Thymus (tissue), 14 donors: ENCODE measurements at places on chromosomes 12 and 14.

DNA sequence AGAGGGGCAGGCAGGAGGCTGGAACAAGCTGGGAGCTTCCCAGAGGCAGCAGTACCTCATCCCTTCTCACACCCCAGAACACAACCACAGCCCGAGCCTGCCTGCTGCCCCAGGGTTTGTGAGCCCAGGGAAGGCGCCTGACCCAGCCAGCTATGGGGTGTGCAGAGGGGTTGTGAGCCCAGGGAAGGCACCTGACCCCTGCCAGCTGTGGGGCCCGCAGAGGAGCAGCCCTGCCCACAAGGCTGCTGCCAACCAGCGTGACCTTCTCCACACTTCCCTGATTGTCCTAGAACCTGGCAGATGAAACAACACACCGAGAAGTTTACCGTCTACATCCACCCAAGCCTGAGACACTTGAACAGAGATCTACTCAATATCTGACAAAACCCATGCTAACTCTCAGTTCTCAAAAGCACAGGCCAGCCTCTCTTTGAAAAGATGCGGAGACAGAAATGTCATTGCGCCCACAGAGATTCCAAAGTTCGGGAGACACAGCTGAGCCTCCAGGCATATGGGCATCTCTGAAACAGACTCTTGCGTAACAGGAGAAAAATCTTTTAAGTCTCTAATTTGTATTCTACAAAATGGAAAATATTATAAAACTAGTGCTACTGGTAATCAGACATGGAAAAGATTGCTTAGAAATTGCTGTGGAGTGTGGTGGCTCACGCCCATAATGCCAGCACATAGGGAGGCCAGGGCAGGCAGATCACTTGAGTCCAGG is 47.3 kb downstream of the SFSWAP start:
- DNase-seq = no peak

DNA sequence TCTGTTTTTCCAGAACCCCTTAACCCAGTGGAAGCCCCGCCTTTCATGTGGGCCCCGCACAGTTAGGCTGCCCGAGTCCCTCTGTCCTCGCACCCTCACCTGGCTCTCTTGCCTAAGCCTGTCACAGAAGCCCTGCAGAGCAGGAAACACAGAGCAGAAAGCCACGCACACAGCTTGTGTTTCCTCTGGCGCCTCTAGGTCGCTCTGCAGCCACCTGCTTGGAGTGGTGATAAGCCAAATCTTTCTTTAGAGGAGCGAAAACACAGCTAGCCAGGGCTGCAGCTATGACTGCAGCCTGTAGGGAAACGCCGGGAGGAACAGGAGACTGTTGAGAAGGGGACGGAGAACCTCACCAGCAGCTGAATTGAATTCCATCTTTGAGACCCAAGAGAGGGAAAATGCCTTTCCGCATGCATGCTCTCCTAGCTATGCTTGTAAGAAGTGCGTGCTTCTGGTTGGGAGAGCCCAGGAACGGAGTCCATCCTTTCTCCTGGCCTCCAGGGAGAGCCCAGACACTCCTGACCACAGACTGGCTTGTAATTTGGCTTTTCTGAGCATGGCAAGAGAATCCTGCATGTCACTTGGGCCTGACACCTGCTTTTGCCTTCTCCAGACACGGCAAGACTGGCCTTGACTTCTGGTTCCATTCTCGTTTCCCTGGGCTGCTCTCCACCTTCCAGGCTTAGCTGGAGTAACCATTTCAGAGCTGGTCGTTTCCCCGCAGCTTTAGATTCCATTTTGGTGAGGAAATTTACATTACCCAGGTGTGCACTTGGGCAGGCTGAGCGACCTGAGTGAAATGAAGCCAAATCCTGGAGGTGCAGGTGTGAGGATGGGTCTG is 301.6 kb downstream of the CACNA1C start:
- peak; percentile 8 for DNase-seq

GRCh38 chr14:105666420-105666819 is 140.0 kb downstream of the TMEM121 start:
- no peak for DNase-seq

DNA sequence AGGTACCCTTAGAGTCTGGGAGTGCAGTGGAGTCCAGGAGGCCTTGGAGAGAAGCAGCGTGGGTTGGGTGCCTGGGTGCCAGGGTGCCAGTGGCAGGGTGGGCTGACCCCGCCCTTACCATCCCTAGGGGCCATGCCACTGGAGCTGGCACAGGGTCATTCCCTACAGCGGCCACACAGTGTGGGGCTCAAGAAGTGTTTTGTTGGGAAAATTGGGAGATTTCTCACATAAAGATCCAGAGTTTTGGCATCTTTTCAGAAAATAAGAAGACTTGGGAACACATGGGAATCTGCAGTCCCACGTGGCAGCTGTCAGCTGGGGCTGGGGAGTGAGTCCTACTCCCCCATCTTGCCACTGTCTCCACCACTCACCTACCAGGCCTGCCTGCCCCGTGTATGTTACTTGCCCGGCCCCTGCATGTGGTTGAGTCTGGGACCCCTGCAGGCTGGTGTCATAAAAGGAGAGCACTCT is 4.2 kb downstream of the VASH1 start:
- DNase-seq = no peak

DNA sequence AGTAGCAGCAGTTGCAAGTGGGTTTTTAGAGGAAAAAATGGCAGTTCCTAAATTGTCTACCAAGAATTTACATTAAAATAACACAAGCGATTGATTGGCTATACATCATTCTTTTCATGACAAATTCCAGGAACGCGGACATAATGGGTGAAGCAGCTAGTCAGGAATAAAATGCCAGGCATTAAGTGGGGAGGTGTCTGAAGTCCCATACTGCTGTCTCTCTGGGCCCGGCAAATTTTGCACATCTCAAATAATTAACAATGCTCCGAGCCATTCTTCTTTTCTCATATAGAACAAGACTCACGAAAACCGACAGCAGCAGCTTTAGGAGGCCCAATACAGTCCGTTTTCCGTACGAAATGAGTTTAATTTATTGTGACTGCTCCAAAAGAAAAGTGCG is 696 bp downstream of the RPL36AL start:
- no peak for DNase-seq

GRCh38 chr12:25155022-25155576 is 39.9 kb downstream of the DNAI7 start:
- no peak for DNase-seq

- DNase-seq = no peak
These were observed 123.7 kb downstream of the DAD1 start for GRCh38 chr14:22465201-22465840.

GRCh38 chr12:39355841-39356240 is 87.1 kb downstream of the KIF21A start:
- DNase-seq = no peak

- no peak for DNase-seq
These were observed 6.5 kb downstream of the NUBPL start for GRCh38 chr14:31567655-31568054.

DNA sequence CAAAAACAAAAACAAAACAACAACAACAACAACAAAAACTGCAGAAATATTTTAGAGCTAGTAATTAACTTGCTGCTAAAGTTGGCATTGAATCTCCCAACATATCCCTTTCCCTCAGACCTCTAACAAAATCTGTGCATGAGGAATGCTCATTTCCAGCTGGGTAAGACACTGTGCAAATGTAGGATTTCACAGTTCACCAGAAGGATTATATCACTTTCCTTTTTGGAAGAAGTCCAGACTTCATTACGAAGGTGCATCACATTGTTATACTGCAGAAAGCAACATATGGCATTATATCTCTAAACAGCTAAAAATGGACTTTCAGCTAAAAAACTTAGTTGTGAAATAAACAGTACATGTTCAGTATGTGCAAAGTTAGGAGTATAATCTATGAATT is 341.8 kb downstream of the FSCB start:
- no peak for DNase-seq

- no peak for DNase-seq
These were observed 137.0 kb upstream of the MDM1 start for GRCh38 chr12:68469113-68469512.

GRCh38 chr12:121668750-121669520 is 519 bp downstream of the MORN3 start:
- DNase-seq = peak; percentile 68

DNA sequence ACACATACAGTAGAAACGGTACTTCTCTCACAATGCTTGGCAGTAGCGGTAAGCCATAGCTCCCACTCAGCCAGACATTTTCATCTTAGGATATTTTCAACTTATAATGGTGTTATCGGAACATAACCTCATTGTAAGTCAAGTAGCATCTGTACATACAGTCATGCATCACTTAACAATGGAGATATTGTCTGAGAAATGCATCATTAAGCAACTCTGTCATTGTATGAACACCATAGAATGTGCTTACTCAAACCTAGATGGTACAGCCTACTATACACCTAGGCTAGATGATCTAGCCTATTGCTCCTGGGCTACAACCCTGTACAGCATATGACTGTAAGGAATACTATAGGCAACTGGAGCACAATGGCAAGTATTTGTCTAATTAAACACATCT is 40.8 kb downstream of the RPS6KA5 start:
- DNase-seq = no peak

GRCh38 chr14:24416254-24416931 is 13.1 kb downstream of the CBLN3 start:
- no peak for DNase-seq

DNA sequence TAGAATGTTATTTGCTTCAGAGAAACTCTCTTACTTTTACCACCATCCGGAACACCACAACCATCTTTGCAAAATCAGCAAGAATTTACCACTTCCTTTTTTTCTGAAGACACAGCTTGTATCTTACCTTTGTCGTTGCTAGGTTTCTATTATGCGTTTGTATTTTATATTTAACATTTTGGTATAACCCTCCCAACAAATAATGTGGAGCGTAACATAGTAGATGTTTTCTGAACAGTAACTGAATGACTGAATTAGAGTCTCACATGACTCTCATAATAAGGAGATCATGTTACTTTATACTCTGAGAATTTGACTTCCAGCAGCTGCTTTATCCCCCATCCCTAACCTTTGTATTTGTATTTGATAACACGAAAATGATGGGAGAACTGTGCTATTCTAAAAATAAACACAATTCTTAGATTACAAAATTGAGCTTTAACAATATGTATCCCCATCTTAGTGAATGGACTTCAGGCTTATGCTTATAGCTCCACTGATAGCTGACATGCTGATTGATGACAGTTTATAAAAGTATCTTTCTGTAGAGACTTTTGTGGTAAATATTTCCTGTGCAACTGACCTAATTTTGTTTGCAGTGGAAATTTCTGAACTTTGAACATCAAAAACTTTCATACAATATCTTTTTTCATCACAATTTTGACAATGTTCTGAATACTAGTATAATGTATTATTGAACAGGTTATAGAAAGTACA is 7.9 kb upstream of the KLRB1 start:
- DNase-seq = peak; percentile 81

DNA sequence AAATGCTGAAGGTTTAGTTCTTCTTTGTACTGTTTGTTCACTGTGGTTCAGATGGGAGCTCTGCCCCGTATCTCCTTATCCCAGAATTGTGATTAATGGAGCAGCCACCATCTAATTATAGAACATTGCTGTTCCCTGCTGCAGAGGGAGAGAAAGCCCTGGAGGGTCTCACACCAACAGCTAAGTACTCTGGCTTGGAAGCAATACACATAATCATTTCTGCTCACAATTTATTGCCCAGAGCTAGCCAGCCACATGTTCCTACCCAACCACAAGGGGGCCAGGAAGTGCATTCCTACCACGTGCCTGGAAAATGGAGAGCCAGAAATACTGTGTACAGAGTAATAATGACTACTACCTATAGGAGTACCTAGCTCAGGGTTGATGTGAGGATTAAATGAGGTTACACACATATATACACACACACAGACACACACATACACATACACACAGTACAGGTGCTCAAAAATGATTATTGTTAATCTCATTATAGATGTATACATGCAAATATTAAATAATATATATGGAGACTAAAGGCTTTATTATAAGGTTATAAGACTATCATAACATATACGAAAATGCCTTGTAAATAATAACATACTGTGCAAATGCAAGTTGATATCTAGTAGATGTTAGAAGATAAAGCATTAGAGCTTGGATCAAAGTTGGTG is 22.3 kb downstream of the MSRB3 start:
- DNase-seq = no peak

DNA sequence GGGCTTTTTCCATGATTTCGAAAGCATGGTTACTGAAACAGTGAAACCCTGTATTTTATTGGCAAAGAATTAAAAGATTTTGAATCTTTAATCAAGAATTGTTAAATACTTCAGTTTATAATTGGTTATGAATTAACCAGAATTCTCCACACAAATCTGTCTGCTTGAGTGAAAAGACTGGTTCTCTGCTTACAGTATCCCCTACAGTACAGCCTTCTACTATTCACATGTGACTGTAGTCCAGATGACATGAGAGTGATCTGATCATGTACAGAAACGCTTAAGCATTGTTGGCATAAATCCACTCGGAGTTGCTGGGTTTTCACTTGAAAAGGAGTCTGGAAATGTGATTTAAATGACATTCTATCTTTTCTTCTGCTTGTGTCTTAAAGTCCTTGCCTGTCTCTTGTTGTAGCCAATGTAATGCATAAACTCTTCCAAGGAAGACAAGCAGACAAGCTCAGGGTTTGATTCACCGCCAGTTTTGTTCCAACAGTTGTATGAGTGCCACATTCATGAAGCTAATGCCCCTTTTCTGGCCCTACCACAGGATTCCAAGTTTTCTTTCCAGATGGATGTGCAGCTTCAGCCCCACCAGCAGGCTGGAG is 222.0 kb upstream of the LRIG3 start:
- DNase-seq = peak; percentile 9

DNA sequence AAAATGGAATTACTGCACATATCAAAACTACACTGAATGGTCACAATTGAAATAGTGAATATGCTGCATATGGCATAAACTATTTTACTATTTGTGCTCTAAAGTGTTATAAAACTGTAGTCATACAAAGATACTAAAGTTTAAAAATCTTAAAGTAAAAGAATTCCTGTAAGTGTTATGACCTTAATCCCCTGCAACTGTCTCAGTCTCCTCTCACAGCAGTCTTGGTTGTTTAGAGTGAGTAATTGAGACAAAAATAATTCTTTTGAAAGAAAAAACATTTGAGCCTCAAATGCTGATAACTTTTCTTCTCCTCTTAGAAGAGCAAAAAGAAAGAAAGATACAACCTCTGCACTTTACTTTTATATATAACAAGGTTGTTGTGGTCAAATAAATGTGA is 99.9 kb downstream of the SYT1 start:
- no peak for DNase-seq

GRCh38 chr14:58709949-58710348 is 72.2 kb downstream of the DACT1 start:
- no peak for DNase-seq

GRCh38 chr12:128795530-128796361 is 28.0 kb downstream of the SLC15A4 start:
- DNase-seq = no peak

- no peak for DNase-seq
These were observed 69.3 kb upstream of the FSCB start for GRCh38 chr14:44576356-44576755.
